ENCODE measurements at places on chromosomes 2 and 18.

DNA sequence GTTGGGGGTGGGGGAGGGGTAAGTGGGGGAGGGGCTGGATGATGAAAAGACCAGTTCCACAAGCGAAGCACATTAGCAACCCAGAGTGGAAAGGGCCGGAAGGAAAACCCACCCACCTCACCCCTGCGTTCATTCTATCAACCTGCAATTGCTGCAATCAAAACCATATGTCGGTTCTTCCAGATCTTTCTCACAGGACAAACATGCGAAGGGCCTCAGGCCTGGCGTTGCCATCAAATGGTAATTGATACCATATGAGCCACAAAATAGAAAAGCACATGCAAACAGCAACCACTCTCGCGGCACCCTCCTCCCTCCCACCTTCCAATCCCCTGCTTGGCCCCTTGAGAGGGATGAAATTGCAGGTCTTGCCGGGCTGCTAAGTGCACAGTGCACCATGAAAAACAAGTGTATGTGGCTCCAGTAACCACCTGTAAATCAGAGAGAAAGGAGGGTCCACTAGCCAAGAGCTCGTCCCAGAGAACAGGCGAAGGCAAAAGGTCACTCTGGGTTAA lies 287.5 kb downstream of the TCF4 start:
- DNase-seq, result no peak

- DNase-seq, result no peak
These were observed 378.6 kb upstream of the SLC14A2 start for GRCh38 chr18:45236676-45237075.

DNA sequence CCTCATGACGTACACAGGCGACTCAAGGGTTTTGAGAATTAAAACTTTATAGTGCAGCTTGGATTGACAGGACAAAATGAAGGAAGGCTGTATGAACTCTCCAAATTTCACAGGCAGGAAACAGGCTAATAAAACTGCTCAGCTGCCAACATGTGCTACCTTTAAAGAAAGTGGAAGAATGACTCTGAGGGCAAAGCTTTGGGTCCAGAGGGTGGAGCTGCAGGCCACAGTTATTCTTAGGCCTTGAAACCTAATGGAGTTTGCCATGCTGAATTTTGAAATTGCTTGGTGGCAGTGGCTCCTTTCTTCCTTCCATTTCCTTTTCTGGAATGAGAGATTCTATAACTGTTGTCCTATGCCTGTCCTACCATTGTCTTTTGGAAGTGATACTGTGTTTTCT lies 34.8 kb downstream of the HAT1 start:
- peak; percentile 19 for DNase-seq

- DNase-seq, result no peak
These were observed 72.2 kb downstream of the DSC3 start for GRCh38 chr18:30970196-30970816.

DNA sequence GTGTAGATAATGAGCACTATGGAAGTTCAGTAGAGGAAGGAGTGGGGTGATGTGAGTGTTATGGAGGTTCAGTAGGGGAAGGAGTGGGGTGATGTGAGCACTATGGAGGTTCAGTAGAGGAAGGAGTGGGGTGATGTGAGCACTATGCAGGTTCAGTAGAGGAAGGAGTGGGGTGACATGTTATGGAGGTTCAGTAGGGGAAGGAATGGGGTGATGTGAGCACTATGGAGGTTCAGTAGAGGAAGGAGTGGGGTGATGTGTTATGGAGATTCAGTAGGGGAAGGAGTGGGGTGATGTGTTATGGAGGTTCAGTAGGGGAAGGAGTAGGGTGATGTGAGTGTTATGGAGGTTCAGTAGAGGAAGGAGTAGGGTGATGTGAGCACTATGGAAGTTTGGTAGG lies 116.3 kb upstream of the SMAD7 start:
- DNase-seq, result no peak

DNA sequence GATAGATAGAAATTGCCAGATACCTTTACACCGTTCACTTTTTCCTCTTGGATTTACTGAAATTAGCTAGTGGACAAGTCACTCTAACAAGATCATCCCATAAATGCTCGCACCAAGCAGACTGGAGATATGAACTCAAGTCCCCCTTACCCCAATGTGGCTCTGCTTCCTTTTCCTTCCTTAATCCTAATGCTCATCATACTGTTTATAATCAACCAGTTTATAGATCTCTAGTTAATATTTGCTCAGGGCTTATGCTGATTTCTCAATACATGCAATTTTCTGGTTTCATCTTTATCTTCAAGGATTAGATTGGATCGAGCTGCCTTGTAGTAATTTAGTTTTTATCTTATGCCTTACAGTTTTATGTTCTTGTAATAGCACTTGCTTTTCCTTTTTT lies 318.3 kb upstream of the KLHL29 start:
- DNase-seq, result no peak

GRCh38 chr2:99861376-99861760 lies 281.0 kb downstream of the AFF3 start:
- DNase-seq, result no peak

DNA sequence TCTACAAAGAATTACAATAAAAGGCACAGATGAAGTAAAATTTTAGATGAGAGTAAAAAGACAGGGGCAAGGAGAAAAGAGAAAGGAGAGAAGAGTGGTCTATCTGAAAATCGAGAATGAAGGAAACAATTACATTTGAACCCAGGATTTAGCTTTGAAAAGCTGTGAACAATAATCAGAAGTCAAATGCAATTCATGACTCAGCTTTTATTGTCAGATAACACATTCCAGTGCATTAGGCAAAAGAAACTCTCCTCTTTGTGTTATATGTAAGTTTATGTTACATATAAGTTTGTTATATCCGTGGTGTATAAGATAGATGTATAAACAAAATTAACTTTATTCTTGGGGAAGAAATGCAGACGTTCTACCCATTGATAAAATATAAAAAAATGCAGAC lies 284.5 kb downstream of the GBX2 start:
- no peak for DNase-seq

- DNase-seq, result no peak
These were observed 398.5 kb upstream of the FIGN start for GRCh38 chr2:164134336-164134735.

DNA sequence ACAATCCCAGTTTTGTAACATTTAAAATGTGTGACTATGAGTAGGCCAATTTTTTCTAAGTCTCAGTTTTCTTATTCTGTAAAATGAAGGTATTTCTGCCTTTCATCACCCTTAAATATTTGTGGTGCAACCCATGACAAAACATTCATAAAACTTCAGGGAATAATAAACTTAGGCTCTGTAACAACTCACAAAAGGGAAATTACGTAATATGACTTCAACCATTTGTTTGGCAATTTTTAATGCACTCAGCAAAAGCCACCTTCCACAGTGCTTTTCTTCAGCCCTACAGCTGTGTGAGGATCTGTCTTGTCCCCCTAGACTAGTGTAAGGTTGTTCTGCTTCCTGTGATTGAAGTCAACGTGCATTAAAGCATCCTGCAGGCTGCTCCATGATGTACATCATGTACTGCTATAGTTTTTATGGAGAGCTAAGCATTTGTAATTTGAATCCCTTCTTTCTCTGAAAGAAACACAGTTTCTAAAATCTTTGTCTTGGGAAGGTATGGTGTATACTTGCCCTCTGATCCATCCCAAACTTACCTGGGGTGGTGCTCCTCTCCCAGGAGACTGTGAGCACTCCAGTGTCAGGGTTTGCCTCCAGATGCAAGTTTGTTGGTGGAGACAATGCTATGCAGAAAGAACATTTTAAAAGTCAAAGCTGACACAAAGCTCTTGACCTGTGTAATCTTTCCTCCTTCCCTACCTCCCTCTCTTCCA lies 39.1 kb downstream of the FN1 start:
- DNase-seq, result no peak

GRCh38 chr18:48153613-48154481 lies 223.4 kb upstream of the SMAD2 start:
- DNase-seq, result no peak

Data from CD4-positive, alpha-beta T cell treated with Interleukin-10 for 1 hour (primary cell).